ENCODE measurements at places on chromosomes 6 and 20. TPM values are rescaled to one million over a fixed set of nuclear protein-coding genes. Genes with fewer than 3 reads are reported as not detected.

GRCh38 chr6:1574890-1575209 is 34.9 kb upstream of the FOXC1 start:
- peak; percentile 29 for DNase-seq
- no peak overlapping the region for H3K4me3 ChIP-seq
- no peaks in the 10 kb centered on the region for H3K36me3 ChIP-seq
- no peak overlapping the region for H3K27ac ChIP-seq
- H3K27me3 ChIP-seq = no peaks in the 10 kb centered on the region

GRCh38 chr6:25971187-25971821 is 8.7 kb downstream of the TRIM38 start:
- H3K27ac ChIP-seq = peak overlapping the region; percentile 26
- peak; percentile 63 for DNase-seq
- H3K4me1 ChIP-seq = peaks cover 31% of the 10 kb centered on the region
- H3K36me3 ChIP-seq = peaks cover 49% of the 10 kb centered on the region

GRCh38 chr6:14767226-14767625 is 478.6 kb upstream of the JARID2 start:
- H3K36me3 ChIP-seq = no peaks in the 10 kb centered on the region
- no peak overlapping the region for H3K27ac ChIP-seq
- no peak overlapping the region for H3K4me3 ChIP-seq

DNA sequence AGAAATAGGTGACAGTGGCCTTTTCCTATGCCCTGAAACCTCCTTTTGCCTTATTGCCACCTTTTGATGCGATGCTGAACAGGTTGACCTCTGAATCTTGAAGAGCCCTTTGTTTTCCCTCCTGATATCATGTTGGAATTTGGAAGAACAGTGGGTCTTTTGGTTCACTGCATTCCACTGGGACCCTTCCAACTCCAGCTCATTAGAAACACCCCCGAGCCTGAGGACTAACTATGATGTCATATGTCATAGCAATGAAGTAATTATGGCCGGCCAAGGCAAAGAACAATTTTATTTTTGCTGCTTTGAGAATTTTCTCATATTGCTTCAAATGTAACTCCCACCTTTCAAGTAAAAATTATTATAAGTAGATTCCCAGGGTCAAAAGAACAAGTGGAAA is 353.4 kb upstream of the JAG1 start:
- no peaks in the 10 kb centered on the region for H3K4me1 ChIP-seq
- no peak overlapping the region for H3K4me3 ChIP-seq
- no peaks in the 10 kb centered on the region for H3K27me3 ChIP-seq
- H3K27ac ChIP-seq = no peak overlapping the region
- no peaks in the 10 kb centered on the region for H3K36me3 ChIP-seq

GRCh38 chr6:25312034-25312620 is 33.0 kb downstream of the CARMIL1 start:
- H3K4me1 ChIP-seq = no peaks in the 10 kb centered on the region
- H3K36me3 ChIP-seq = no peaks in the 10 kb centered on the region
- H3K27ac ChIP-seq = no peak overlapping the region
- H3K27me3 ChIP-seq = no peaks in the 10 kb centered on the region

GRCh38 chr6:79797912-79798311 is 149.4 kb downstream of the ELOVL4 start:
- H3K36me3 ChIP-seq = no peaks in the 10 kb centered on the region
- no peak for DNase-seq
- H3K27ac ChIP-seq = no peak overlapping the region

DNA sequence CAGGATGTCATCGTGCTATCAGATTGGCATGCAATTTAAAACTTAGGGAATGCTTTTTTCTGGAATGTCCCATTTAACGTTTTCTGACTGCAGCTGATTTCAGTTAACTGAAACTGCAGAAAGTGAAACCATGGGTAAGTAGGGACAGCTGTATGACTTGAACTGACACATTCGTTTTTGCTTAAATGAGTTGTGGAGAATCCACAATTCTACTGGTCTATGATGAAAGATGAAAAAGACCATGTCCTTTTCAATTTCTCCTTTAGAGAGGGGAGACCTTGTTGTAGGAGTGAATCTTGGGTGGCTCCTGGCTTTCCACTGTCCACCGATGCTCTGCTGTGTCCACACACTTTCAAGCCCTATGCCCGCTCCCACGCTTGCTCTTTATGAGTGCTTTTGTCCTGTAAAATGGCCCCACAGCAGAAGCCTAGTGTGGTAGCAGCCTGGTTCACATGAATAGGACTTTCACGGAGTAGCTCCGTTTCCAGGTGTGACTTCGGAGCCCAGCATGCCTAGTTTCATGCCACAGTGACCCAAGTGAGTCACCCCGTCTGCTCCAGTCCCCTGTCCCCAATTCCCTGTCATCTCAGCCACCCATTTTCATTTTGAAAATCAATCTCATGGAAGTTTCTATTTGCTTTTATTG is 21.9 kb downstream of the DYNLT1 start:
- no peak overlapping the region for H3K4me3 ChIP-seq
- H3K36me3 ChIP-seq = peaks cover 7% of the 10 kb centered on the region
- no peak overlapping the region for H3K27ac ChIP-seq
- no peak for DNase-seq
- no peaks in the 10 kb centered on the region for H3K27me3 ChIP-seq
- H3K4me1 ChIP-seq = no peaks in the 10 kb centered on the region

DNA sequence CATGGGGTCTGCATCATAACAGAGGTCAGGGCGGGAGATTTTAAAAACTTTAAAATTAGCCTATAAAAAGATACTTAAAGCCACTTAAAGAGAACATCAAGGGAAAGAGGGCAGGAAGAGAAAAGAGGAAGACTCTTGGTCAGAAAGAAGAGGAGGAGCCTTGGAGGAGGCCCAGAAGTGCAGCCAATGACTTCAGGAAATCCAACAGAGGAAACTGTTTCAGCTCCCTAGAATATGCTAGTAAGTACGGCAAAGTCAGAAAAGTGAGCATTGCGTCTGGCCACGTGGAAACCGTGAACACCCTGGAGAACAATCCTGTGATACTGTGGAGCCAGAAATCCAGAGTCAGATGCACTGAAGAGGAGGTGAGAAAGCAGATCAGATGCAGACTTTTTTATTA is 22.5 kb upstream of the NHSL1 start:
- DNase-seq = no peak
- no peaks in the 10 kb centered on the region for H3K36me3 ChIP-seq
- no peak overlapping the region for H3K27ac ChIP-seq

GRCh38 chr6:12291839-12292604 is 1.9 kb downstream of the EDN1 start:
- DNase-seq = peak; percentile 54
- H3K4me3 ChIP-seq = peak overlapping the region; percentile 72
- peaks cover 19% of the 10 kb centered on the region for H3K4me1 ChIP-seq
- H3K27ac ChIP-seq = peak overlapping the region; percentile 38

- peak overlapping the region; percentile 74 for H3K27ac ChIP-seq
- H3K27me3 ChIP-seq = no peaks in the 10 kb centered on the region
- no peaks in the 10 kb centered on the region for H3K36me3 ChIP-seq
- peaks cover 6% of the 10 kb centered on the region for H3K4me1 ChIP-seq
- H3K4me3 ChIP-seq = no peak overlapping the region
Measured at GRCh38 chr20:4063631-4064030, 48.3 kb upstream of the RNF24 start.

DNA sequence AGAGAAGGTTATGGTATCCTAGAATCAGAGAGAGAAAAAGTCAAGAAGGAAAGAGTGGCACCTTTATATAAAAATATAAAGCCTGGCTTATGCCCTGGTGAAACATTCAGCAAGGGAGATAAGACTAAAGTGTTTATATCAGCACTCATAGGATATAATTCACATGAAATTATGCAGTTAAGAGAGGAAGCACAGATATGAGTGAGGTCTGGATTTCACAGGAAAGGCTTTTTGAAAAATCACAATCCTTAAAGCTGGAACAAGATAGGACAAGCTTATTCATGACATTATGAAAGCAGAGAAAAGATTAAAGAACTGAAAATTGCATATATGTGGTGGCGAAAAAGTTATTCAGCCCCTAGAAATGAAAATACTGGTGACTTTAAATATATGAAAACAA is 181.2 kb upstream of the FLRT3 start:
- DNase-seq = no peak
- no peak overlapping the region for H3K27ac ChIP-seq
- no peaks in the 10 kb centered on the region for H3K36me3 ChIP-seq

DNA sequence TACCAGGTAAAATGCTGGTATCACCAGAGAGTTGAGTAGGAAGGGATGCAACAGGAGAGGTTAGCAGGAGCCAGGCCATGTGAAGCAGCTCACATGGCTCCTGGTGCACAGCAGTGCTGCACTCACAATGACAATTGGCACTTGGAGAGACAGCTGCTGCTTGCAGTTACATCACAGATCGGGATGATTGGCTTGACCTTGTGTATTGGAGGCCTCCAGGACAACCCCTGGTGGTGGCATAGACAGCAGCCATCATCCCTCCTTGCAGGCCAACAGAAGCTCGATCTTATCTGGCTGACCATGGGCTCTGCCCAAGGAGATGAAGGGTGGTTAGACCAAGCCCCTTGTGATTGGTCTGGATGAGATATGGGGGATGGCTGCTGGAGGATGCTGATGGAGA is 73.0 kb downstream of the EYA2 start:
- H3K4me3 ChIP-seq = no peak overlapping the region
- no peak for DNase-seq
- no peak overlapping the region for H3K27ac ChIP-seq
- H3K27me3 ChIP-seq = no peaks in the 10 kb centered on the region
- H3K36me3 ChIP-seq = no peaks in the 10 kb centered on the region
- no peaks in the 10 kb centered on the region for H3K4me1 ChIP-seq

GRCh38 chr6:41343641-41344187 is 8.3 kb downstream of the NCR2 start:
- H3K27me3 ChIP-seq = no peaks in the 10 kb centered on the region
- no peak overlapping the region for H3K27ac ChIP-seq
- no peak for DNase-seq
- H3K4me3 ChIP-seq = no peak overlapping the region
- H3K36me3 ChIP-seq = no peaks in the 10 kb centered on the region

DNA sequence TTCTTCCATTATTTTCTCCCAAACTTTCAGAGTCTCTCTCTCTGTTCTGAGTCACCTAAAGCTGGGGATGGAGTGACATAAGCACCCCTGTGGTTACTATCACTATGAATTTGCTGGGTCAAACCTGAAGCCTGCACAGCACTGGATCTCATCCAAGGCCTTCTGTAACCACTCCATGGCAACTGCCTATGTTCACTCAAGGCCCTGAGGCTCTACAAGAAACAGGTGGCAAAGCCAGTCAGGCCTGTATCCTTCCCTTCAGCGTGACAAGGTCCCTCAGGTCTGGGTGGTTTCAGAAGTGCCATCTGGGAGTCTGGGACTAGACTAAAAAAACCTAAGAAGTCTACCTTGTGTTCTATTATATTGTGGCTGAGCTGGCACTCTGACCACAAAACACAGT is 1278.8 kb upstream of the EYS start:
- H3K36me3 ChIP-seq = no peaks in the 10 kb centered on the region
- no peak for DNase-seq
- no peak overlapping the region for H3K27ac ChIP-seq
- H3K4me1 ChIP-seq = no peaks in the 10 kb centered on the region

PBOV1 gene
- not detected for polyA plus RNA-seq

LAMA2 gene
- polyA plus RNA-seq = 2.2 TPM

AURKA gene
- polyA plus RNA-seq = 3.3 TPM

ZMYND8 gene
- polyA plus RNA-seq = 10.5 TPM

All from kidney (tissue), 22 donors.